Left ventricle myocardium inferior (tissue), 1 donor: ENCODE measurements at places on chromosomes 13 and 19. TPM values are rescaled to one million over a fixed set of nuclear protein-coding genes. Genes with fewer than 3 reads are reported as not detected.

DNA sequence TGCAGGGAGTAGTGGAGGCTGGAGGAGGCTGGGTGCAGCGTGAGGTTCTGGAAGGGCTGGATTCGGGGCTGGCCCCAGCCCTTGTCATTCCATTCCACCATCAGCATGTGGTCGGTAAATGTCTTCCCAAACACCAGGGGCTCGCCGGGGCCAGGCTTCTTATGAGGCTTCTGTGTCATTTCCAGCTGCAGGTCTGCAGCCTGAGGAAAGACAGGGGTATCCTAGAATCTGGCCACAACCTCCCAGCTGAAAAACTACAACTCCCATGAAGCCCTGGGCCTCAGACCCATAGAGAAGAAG, 4.4 kb downstream of the BCAT2 start:
- H3K36me3 ChIP-seq: no peaks in the 10 kb centered on the region
- H3K27ac ChIP-seq: no peak overlapping the region
- H3K4me3 ChIP-seq: no peak overlapping the region
- H3K27me3 ChIP-seq: no peaks in the 10 kb centered on the region
- DNase-seq: no peak

GRCh38 chr19:18494267-18494607, 27.6 kb downstream of the ELL start:
- no peaks in the 10 kb centered on the region for H3K27me3 ChIP-seq
- H3K36me3 ChIP-seq: no peaks in the 10 kb centered on the region
- H3K4me1 ChIP-seq: peaks cover 91% of the 10 kb centered on the region
- no peak overlapping the region for H3K4me3 ChIP-seq
- no peak for DNase-seq

The CATSPERD gene
- total RNA-seq: not detected

GRCh38 chr19:48290771-48291488, 21.0 kb downstream of the ZNF114 start:
- peaks cover 10% of the 10 kb centered on the region for H3K36me3 ChIP-seq
- H3K4me3 ChIP-seq: peak overlapping the region; percentile 69
- DNase-seq: peak; percentile 82

The ZNF44 gene
- total RNA-seq: 7.8 TPM

- DNase-seq: no peak
- H3K4me3 ChIP-seq: no peak overlapping the region
- no peak overlapping the region for H3K27ac ChIP-seq
- peaks cover 19% of the 10 kb centered on the region for H3K27me3 ChIP-seq
- H3K36me3 ChIP-seq: no peaks in the 10 kb centered on the region
- H3K4me1 ChIP-seq: peaks cover 54% of the 10 kb centered on the region
Measured at GRCh38 chr19:3470500-3471128, 9.7 kb downstream of the SMIM24 start.

GRCh38 chr13:109244566-109244965, 541.8 kb downstream of the IRS2 start:
- peaks cover 21% of the 10 kb centered on the region for H3K4me1 ChIP-seq
- H3K4me3 ChIP-seq: no peak overlapping the region
- H3K27ac ChIP-seq: peak overlapping the region; percentile 87
- no peaks in the 10 kb centered on the region for H3K27me3 ChIP-seq
- no peaks in the 10 kb centered on the region for H3K36me3 ChIP-seq
